ENCODE measurements at places on chromosomes 12 and 14.

GRCh38 chr14:89036371-89036770 is 211.9 kb downstream of the TTC8 start:
- DNase-seq: no peak

DNA sequence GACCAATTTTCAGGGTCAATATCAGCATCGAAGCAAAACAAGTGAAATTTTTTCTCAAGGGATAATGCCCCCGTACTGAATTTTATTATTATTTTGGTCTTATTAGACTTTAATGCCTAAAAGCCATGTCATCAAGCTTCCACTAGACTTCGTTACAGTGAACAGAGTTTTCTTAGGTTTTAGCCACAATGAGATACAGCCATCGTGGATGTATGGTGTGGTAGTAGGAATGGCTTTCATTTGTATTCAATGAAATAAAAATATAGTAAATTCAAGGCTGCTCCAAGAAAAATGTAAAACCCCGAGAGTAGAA is 11.7 kb downstream of the TAOK3 start:
- DNase-seq: no peak

DNA sequence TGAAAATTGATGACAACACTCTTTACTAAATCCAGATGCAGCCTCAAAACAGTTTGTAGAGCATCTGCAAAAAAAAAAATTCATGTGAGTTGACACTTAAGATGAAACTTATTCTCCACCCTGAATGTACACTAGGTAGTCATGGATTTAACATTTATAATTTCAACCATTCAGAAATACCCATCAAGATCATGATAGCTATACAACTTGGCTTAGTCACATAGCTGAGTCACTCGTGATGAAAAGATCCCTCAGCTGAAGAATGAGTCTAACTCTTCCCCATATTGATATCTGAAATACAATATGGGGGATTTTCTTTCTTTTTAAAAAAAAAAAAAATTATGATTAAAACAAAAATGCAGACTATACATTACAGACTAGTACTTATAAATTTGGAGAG is 104.8 kb upstream of the PLEKHG7 start:
- no peak for DNase-seq

GRCh38 chr14:88911809-88912208 is 87.4 kb downstream of the TTC8 start:
- DNase-seq: no peak

DNA sequence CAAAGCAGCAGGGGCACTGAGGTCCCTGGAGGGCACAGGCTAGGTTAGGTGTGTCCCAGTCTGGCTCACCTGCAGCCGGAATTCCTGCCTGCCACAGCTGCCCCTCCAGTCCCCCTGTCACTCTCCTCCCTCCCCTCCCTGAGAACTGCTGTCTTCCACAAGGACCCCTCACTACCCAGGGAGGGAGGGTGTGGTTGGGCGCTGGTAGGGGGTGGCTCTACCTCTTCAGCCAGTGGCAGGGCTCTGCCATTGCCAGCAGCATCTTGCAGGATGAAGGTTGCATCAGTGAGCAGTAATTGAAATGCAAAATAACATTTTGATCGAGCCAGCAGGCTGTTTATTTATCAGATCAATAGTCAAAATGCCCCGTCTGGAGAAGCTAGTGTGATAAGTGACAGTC is 45.7 kb downstream of the ESRRB start:
- DNase-seq: no peak

DNA sequence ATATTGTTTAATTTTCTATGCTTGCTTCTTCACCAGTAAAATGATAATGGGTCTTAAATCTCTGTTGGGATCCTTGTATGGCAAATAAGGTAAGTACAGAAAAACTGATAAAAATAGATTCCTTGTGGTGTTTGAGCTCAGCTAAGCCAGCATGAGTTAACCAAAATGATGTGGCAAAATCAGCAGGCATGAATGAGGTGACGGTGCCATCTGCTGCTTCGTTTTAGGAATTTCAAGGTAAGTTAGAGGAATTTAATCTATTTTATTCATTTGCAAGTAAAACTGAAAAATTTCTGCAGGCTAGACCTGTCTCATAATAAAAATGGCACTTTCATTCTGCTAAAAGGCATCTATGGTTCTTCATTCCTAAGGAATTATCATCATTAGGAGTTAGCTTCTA is 10.0 kb upstream of the CLEC7A start:
- no peak for DNase-seq

DNA sequence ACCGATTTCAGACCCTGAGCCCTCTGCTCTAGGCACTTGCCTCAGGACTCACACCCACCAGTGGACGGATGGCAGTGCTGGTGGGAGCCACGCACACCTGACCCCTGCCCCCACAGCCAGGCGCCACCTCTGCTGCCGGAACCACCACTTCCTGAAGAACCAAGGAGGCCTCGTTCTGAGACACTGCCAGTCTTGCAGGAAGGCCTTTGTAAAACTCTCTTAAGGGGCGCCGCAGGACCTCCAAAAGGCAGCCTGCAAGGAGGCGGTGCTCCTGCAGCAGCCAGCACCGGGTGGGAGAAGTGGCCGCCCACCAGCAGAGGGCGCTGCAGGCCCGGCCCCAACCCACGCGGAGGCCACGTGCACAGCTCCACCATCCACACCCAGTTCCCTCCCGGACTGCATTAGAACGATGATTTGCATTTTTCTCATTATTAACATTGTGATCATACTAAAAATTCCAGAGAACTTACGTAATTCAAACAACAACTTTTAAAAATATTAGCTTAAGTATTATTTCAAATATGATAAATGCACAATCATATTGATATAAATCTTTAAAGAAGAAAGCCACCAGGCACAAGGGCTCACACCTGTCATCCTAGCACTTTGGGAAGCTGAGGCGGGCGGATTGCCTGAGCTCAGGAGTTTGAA is 12.8 kb downstream of the STX2 start:
- no peak for DNase-seq

DNA sequence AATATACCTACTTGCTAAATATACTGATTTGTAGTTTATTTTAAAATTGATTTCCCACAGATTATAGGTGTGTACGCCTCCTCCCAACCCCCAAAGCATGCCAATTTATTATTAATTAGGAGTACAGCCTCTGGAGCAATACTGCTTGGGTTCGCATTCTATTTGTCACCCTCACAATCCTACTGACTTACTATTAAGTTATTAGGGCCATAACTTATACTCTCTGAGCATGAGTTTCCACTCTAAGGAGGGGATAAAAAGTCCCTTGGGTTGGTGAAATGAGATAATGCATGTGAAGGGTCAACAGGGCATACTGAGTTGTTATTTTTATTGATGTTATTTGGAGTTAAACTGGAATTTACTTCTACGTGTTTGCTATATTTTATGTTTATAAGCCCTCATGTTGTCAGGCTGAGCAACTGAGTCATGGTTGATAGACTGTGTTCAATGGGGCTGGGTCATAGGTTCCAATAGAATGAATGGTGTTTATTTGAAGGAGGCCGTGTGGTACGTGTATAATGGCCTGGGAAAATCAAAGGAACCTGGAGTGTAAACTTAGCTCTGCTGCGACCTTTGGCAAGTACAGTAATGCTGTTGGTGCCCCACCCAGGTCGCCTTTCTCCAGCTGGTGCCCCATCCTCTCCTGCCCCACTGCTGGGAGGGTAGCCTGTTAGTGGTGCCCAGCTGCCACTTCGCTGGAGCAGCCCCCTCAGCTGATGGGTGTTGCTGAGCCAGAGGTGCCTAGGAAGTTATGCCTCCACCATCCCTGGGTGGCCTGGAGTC is 99.3 kb upstream of the PTPRB start:
- DNase-seq: no peak

DNA sequence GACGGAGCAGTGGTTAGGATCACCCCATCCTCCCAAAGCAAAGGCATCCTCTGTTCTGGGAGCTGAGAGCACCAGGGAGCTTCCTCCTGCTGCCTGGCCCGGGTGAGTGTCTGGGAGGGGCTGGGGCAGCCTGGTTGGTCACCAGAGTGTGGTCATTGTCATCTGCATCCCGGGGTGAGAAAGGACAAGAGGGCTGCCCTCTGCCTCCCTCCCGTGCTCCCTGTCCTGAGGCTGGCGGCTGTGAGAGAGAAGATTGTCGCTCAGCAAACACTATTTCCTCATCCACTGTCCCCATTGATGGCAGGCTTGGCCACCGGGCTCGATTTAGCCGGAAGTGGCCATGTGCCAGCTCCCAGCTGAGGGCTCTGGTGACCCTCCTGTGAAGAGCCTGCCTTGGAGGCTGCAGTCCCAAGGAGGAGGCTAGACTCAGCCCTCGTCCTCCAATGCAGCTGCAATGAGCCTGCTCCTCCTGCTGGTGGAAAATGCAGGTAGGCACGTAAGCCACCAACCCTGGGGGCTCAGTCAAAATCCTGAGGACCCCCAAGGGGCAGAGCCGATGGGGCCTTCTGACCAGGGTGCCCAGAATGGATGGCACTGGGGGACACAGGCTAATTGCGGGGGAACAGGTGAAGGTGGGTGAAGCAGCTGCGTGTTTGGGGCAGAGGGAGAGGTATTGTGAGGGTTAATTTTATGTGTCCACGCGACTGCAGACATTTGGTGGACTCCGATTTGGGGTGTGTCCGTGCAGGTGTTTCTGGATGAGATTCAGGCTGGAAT is 155.7 kb downstream of the KIF26A start:
- DNase-seq: peak; percentile 17

GRCh38 chr14:72847721-72848120 is 46.2 kb downstream of the DPF3 start:
- no peak for DNase-seq

- no peak for DNase-seq
Observed at GRCh38 chr12:109592905-109593272, 19.3 kb downstream of the MVK start.

DNA sequence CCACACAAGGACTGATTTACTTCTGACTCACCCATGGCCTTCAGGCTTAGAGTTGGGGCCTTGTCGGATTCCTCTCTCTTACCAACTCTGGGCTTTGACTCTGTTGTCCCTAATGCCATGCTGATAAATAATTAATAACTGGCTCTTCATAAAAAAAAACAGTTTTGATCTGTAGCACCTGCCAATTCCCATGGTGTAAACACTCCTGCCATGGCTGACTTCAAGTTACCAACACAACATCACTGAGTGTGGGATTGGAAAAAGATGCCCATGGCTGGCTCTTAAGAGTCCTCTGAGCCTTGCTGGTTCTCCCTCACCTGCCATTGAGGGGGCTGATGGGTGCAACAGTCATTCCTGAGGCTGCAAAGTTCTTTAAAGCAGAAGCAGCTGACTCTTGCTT is 104.8 kb downstream of the KIF26A start:
- no peak for DNase-seq

DNA sequence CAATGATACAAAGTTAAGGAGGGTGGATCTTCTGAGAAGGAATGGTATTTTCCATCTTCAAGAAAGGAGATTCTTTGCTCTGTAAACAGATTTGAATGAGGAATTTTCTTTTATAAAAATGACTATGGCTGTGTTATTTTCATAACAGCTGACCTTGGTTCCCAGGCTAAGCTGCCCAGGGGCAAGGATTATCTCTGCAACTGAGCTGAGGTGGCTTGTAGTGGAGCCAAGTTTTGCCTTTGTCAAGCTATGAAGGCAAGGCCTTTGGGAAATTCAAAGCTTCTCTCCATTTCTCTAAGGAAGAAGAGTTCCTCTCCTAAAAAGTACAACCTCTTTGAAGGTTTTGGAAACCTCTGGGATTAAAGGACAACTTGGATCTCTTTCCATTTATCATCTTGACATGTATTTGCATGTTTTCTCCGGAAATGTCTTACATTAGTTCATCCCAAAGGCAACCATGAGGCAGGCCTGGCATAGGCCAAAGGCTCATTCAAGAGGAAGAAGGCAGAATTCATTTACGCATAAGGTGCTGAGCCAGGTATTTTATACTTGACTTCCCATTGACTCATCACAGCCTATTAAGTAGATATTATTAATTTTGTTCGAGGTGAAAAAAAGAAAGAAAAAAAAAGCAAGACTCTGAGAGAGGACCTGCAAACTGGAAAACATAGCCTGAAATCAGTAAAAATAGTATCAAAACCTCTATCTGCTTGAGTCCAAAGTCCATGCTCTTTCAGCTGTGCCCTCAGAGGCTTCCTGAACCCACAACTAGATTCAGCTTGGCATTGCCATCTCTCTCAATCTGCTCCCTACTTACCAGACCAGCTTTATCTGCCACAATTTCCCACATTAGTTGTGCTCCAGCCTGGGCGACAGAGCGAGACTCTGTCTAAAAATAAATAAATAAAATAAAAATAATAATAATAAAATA is 24.0 kb upstream of the CKAP4 start:
- DNase-seq: no peak
